ENCODE measurements at places on chromosomes 1 and 21.

GRCh38 chr1:199551967-199552565 is 475.4 kb upstream of the NR5A2 start:
- DNase-seq: no peak

DNA sequence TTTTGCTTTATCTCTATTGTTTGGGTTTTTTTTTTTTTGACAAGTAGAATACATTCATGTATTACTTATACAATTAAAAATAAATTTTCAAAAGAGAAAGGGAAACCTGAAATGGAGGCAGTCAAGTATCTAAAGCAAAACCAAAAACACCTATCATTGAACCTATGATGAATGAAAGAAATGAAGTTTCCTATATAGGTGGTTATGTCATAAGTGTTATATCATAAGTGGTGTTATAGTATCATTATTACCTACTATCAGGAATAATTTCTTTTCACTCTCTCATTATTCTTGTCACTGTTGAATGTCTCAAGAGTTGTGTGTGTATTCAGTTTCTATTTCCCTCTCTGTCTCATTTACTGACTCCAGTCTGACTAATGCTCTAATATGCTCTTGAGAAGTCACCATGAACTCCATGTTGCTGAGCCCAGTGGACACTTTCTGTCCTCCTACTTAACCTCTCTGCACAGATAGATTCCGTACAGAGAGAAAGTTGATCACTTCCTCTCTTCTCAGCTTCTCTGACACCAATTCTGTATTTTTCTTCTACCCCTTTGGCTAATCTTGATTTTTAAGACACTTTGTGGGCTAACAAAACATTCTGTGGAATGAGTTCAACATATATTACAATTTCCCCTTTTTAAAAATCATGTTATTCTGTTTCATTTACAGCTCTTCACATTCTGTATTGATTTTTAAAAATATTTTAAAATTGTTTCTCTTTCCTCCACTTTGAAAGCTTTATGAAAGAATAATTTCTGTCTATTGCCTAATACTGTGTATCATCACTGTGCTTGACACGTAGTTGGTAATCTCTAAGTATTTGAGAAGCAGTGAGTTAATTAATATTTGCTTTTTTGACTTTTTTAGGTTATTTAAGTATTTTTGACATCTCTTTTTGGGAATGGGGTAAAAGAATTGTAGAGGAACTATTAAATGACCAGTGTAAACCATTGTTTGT is 50.1 kb downstream of the RASAL2 start:
- no peak for DNase-seq

GRCh38 chr1:70895531-70895930 is 152.1 kb downstream of the PTGER3 start:
- no peak for DNase-seq

- DNase-seq: no peak
Measured at GRCh38 chr1:36091141-36091540, 2.4 kb downstream of the ADPRS start.

- no peak for DNase-seq
Measured at GRCh38 chr1:84972377-84972987, 24.4 kb downstream of the MCOLN2 start.

DNA sequence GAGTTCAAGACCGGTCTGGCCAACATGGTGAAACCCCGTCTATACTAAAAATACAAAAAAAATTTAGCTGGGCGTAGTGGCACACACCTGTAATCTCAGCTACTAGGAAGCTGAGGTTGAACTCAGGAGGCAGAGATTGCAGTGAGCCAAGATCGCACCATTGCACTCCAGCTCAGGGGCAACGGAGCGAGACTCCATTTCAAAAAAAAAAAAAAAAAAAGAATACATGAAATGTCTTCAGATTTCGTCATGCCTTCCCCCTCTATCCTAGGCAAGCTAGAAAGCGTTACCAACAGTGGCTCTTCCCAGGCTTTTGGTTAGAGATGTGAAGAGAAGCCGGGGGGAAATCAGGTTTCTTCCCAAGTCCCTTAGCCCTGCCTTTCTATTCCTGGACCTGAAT is 3.6 kb downstream of the TFF1 start:
- DNase-seq: no peak

DNA sequence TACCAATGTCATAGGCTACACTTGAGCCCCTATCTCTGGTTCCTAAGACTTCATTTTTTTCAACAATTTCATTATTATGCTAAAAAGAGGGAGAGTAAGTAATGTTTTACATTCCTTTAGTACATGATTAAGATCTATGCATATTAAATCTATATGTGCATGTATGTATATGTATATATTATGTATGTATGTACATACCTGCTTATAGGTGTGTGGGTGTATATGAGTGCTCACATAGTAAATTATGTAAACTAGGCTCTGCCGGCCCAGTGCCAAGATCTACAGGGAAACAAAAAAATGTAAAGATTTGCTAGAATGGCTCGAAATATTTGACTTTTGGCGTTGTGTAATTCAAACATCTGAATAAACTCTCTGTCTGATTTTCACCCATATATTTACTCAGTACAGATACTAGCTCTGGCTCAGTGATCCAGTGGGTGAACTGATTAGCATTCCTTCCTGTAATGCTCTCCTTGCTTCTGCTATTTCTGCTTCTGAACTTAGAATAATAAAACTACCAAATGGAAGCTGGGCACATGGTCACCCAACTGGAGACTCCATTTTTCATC is 113.1 kb upstream of the FGGY start:
- no peak for DNase-seq

DNA sequence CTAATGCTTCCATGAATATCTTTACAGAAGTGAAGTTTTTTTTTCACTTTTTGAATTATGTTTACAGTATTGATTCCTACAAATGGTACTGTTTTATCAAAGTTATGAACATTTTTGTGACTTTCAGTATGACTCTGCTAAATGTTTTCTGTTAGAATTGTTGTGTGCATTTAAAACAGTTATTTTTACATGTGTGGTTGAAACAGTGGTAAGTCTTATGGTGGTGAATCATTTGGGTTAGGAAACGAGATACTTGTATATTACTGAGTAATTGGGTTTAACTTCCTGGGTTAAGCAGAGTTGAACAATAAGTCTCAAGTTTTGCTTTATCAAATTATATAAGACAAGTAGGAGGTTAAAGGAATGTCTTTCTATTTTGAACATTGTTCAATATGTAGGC is 66.8 kb downstream of the VPS13D start:
- DNase-seq: no peak

GRCh38 chr1:65698590-65698989 is 94.1 kb upstream of the PDE4B start:
- no peak for DNase-seq

GRCh38 chr1:119554183-119554582 is 47.2 kb downstream of the HSD3B1 start:
- no peak for DNase-seq

- DNase-seq: no peak
Measured at GRCh38 chr1:219906924-219907771, 21.2 kb downstream of the SLC30A10 start.

DNA sequence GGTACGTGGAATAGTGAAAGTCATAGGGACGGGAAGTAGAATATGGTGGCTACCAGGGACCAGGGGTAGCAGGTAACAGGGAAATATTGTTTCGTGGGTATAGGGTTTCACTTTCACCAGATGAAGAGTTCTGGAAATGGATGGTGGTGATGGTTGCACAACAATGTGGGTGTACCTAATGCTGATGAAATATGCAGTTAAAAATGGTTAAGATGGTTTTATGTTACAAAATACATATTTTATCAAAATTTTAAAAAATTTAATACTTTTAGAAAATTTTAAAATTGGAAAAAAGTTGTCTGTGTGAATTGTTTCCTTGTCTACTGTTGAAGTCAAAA is 55.5 kb upstream of the TLR5 start:
- no peak for DNase-seq

GRCh38 chr21:38980416-38981313 is 174.9 kb downstream of the ETS2 start:
- no peak for DNase-seq

GRCh38 chr1:231630558-231631205 is 4.1 kb downstream of the DISC1 start:
- no peak for DNase-seq

GRCh38 chr1:48000883-48001282 is 3.7 kb upstream of the TRABD2B start:
- DNase-seq: no peak

DNA sequence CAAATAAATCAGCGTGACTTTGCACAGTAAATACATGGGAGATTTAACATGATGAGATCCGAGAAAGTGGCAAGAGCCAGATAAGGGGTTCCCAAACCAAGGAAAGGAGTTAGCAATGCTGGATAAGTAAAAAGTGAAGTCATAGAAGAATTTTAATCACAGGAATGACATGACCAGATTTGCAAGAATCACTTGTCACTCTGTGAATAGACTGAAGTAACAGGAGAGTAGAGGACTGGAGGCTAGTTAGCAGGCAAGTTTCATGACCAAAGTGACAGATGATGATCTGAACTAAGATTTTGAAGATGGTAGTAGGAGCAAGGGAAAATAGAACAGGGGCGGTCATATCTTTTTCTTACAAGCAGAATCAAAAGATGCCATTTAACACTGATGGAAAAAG is 8.4 kb downstream of the CFH start:
- no peak for DNase-seq

- DNase-seq: no peak
Measured at GRCh38 chr1:5905436-5905835, 86.8 kb downstream of the NPHP4 start.

GRCh38 chr1:78640462-78640861 is 9.2 kb upstream of the IFI44 start:
- no peak for DNase-seq

DNA sequence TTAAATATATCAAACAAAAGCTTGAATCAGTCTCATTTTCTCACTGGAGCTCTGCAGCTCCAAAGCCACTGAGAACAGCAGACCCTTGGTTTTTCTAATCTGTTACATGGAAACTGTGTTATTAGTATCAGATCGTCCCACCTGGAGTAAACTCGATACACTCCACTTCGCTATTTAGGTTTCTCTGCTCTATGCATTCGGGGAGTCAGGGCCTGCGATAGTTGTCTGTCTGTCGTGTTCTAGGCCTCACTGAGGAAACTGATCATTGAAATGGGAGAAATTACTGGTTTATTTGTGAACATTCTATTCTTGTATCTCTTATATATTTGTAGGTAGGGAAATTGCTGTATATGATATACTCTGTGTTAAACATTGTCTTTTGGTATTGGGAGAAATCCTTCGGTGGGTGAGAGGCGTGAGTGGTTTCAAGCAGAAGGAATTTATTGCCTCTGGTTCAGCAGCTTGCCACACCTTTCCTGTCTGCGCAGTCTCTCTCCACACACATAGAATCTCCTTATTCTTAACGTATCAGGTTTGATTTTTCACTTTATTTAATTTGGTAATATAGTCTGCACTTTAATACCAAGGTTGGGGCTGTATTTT is 8.5 kb downstream of the PRDM2 start:
- DNase-seq: no peak

- DNase-seq: no peak
Measured at GRCh38 chr1:30005972-30006619, 717.3 kb downstream of the MATN1 start.

GRCh38 chr21:22343721-22344120 is 1345.5 kb downstream of the NCAM2 start:
- DNase-seq: no peak

GRCh38 chr21:25215698-25216384 is 391.4 kb downstream of the MRPL39 start:
- no peak for DNase-seq

DNA sequence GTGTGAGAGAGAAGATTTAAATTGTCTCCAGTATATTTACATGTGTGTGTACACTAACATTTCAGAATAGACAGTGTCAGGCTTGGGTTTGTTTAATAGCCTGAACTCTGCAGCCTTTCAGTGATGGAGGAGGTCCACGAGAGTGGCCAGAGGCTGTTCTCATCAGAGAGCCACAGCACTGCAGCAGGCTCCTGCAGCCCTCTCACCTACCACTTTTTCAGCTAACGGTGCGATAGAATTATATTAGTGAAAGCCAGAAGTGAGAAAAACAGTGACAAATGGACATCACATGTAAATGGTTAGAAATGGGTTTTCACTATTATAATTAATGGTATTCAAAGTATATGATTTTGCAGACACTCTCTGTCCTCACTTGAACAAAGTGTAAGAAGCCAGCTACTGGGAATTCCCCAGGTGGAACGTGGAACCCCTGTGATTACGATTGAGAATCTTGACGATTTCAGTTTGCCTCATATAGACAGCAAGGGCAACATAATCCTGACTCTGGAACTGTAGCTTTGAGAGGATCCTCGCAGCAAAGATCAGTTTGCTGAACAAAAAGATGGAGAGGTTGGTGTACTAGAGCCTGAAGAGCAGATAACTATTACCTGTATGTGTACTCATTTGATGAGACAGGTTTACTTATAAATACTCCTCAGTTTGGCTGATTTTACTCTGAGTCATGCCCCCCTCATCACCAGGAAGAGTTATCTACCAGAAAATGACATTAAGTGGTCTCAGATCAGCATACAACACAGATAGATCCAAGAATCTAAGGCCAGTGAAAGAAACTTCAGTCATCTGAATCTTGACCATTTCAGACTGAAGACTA is 31.4 kb downstream of the IFI16 start:
- DNase-seq: no peak

DNA sequence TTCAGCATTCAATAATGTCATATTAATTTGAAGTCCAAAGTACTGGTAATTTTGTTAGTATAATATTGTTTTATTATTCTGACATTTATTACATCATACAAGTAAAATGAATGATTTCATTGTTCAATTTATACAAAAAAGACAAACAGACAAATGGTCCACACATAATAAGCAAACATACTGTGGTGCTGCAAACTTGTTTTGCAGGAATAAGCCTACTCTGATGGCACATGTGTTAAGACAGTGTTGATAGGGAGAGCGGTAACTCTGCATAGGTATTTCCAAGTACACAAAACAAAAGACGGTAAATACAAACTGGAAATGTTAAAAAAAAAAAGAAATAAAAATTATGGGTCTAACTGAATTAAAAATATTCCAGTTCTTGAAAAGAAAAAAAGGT is 59.7 kb upstream of the DPYD start:
- DNase-seq: no peak

GRCh38 chr1:107976431-107976830 is 11.5 kb upstream of the VAV3 start:
- no peak for DNase-seq

DNA sequence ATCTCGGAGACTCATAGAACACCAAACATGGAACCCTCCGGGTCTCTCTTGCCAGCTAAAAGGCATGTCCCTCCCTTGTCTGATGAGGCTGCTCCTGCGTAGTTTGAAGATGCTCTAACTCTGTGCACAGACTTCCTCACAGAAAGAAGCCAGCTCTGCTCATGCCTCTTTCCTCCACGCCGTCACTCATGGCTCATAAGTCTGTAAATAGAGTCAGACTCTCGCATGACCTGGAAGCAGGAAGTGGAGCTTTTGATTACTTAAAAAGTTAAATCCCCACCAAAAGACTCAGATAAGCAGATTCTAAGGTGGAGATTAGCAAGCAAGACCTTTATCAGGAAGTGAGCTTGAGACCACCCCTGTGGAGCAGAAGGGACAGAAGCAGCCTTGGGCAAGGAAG is 171.6 kb downstream of the TRIM33 start:
- DNase-seq: no peak

DNA sequence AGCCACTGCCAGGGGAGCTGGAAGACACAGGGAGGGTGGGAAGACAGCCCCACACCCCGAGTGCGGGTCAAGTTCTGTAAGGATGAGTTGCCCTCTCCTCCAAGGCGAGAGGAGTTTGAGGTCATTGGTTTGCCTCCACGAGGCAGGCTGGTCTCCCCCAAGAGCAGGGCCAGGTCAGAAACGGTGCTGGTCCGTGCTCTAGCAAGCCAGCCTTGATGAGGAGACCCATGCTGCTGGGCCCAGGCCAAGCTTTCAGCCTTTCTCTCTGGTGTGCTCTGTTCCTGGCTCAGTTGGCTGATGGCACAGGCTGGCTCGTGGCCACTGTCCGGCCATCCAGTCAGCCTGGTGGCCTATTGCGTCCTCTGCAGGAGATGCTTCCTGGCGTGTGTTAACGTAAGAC is 12.0 kb upstream of the PCBP3 start:
- no peak for DNase-seq
